Gastrocnemius medialis (tissue), 4 donors: ENCODE measurements at places on chromosomes 5 and 9.

GRCh38 chr9:99253772-99254431, 31.8 kb downstream of the SEC61B start:
- no peak for DNase-seq

DNA sequence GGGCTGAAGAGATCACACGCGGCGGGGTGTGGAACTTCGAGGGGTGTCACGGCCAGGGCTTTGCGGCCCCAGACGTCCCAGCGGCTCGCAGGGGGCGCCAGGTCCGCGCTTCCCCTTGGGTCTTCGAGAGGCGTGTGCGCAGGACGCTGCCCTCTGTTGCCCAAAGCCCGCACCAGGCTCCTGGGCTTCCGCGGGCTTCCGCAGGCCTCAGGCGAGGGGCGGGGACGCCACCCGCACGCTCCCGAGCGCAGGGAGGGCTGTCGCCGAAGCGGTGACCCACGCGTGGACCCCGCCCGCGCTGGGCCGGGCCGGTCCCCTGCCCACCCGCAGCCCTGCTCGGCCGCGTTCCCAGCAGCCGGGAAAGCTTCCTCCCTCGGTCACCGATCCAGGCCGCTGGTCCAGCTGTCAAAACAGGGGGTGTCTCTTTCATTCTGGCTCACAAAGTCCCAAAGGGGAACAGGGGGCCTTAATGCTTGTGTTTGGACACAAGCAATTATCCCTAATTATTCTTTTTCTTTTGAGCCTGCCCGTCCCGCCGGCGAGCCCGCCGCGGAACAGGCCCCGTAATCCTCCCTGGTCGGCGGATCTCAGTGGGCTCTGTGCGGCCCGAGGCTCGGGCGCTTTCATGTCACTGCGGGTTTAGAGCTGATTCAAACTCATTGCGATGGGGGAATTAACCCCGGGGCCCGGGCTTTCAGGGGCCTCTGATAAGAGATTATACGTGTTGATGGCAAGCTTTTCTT, 60.6 kb downstream of the TMEM174 start:
- DNase-seq: no peak

DNA sequence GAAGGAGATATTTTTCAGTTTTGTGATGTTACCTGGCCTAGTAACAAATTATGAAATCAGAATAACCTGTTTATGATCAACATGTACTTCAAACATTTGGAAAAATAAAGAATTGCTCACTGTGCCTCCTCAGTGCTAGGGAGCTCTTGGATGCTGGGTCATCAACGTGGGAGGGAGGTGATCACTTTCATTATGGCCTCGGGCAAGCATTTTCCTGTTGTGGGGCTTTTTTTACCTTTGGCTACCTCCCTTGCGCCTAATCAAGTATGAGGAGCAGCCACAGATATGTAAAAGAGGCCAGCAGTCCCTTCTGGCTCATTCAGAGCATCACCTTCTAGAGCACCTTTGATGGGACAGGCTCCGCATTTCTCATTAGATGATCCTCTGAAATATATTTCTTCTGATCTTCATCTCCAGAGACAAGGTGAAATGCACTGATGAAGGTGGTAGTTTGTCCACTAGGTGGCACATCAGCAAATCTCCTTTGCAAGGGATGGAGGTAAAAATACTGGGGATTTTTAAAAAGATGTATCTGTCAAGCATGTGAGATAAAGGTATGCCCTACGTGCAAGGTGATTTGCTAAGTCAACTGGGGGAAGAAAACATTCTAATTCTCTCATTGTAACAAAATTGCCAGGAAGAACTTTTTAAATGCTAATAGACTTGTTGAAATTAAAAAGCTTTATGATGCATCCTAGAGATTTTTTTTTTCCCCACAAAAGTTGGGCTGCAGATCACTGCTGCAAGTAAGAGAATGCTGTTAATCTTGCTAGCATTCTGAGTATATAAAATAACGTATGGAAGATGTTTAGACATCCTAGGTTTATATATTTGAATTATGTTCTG, 218.2 kb downstream of the MAST4 start:
- DNase-seq: no peak

DNA sequence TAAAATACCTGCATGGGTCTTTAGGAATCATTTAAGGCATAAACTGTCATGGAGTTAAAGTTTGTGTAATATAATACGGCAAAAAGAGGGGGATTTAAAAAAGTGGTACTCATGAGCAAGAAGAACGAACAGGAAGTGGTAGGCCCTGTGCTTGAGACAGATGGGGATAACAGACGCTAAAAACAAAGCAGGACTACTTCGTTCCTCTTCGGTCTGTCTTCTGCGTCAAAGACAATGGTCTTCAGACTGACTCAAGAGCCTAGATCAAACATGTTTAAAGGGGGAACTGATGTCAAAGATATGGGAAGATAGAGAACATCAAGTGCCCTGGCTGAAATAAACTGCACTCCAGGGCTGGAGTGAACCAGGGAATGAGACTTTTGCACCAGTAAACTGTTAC, 59.8 kb upstream of the RFX3 start:
- DNase-seq: no peak

DNA sequence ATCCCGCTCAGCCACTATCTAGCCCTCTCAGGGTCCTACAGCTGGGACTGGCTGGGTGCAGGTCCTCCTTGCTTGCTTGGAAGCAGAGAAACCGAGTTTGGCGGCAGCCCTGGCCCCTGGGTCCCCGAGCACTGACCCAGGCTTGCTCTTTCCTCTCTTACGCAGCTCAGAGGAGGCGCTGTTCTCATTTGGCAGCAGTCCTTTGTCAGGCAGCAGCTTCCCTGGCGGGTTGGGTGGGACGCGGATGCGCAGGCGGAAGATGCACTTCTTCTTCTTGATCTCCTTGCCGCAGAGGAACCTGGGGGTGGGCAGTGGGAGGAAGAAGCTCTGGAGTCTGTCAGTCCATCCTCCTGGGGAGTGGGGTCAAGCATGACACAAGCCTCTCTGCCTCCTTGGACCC, 14.5 kb downstream of the PHF19 start:
- no peak for DNase-seq

DNA sequence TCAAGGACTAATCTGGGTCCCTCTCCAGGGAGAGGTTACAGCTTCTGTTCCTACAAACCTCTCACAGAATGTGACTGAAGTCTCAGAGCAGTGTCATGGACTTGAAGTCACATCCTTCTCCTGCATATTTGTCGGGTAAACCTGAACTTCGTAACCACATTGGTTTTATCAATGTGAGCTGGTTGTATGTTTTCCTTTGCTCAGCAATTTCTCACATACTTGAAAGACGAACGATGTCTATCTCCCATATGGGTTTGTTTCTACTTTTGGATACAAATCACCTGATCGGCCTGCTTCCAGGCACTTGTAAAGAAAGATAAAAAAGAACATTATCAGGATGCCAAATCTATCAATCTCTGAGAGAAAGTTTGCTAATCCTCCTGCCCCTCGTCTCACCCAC, 411.0 kb downstream of the SPOCK1 start:
- no peak for DNase-seq

- DNase-seq: no peak
These were observed 22.5 kb downstream of the FXN start for GRCh38 chr9:69058101-69058500.

- no peak for DNase-seq
These were observed 54.4 kb downstream of the GLRA1 start for GRCh38 chr5:151870271-151870670.

DNA sequence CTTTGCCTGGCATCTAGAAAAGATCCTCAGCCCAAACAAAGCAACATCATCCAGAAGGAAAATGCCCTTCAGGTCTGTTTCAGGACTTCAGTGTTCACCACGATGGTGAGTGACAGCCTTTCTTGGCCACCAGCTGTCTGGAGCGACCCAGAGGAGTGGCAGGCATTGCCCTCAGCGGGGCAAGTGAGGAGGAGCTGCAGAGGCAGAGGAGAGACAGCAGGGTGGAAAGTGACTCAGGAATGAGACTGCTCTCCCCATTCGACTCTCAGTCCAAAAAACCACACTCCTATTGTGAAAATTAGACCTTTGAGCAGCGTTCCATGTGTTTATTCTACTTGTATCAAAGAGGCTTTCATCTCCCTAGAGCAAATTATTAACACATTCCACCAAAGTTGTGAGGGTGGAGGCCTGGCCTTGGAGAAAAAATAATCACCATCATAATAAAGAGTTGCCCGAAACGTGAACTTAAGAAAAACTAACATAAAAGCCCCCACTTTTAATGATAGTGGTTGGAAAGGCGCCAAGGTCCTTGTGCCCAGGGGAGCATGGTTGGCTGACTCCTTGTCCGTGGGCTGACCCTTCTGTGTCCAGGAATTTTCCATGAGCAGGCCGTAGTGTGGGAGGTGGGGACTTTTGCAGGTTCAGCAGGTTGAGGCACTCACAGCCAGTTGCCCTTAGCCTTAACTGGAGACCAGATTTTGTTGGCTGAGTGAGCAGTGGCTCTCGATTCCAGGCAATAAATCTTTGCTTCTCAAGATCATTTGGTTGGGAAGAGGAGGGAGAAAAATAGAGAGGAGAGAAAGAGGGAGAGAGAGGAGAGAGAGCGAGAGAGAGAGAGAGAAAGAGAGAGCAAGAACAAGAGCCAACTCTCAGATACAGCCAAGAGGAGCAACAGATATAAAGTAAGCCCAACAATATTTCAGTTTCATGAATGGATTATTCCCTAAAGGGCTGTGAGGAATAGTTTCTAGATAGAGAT, 125.9 kb upstream of the ANKRD55 start:
- DNase-seq: no peak
